ENCODE measurements at places on chromosomes 13 and 19.
A peak's percentile ranks its signal among the peaks of the same experiment; 100 is the strongest.

DNA sequence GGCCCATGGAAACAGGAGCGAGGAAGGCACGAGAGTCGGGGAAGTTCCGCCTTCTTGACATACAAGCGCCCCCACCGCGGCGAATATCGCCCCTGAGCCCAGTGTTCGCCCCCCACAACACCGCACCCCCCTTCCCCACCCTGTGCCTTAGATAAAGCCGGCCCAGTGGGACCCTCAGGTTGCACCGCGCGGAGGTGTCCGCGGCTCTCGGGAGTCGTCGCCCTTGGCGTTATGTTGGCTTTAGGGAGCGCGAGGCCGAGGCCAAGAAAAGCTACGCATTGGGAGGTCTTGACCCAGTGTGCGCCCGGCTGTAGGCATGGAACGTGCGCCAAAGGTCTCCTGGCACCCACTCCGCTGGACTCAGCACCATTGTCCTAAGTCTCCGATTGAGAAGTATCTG, 603 bp upstream of the ZNF132 start:
- peaks cover 15% of the 10 kb centered on the region for H3K4me1 ChIP-seq
- H3K36me3 ChIP-seq, result peaks cover 6% of the 10 kb centered on the region
- H3K4me3 ChIP-seq, result peak overlapping the region; percentile 45
- DNase-seq, result no peak

DNA sequence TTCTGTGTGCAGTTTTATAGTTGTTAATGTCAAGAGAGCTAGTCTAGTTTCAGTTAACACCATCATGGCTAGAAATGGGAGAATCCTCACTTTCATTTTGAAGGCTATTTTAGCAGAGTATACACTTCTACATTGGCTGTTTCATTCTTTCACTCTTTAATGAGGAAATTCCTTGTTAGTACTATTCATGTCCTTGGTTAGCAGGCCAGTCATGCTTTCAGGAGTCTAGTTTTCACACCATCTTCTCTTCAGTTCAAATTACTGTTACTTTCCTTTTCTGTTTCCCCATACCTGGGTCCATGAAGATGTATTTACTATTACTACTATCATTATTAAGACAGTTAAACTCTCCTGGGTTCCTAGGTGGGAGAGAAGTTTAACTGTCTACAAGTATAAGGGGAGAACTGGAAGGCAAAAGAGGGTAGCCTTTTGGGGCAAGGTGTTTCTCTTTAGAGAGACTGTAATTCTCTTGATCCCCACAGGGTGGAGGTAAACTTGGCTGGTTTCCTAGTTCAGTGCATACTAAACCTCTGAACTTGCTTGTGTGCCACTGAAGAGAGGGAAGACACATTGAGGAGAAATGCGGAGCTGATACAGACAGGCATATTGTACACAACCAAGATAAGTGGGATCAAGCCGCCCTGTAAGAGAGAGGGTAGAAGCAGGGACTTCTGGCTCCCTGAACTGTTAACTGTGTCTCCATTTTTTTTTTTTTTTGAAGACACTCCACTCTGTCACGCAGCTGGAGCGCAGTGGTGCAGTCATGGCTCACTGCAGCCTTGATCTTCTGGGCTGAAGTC, 41.3 kb upstream of the IGFL4 start:
- H3K36me3 ChIP-seq, result no peaks in the 10 kb centered on the region
- no peak overlapping the region for H3K27ac ChIP-seq
- peaks cover 14% of the 10 kb centered on the region for H3K27me3 ChIP-seq
- H3K4me1 ChIP-seq, result no peaks in the 10 kb centered on the region

DNA sequence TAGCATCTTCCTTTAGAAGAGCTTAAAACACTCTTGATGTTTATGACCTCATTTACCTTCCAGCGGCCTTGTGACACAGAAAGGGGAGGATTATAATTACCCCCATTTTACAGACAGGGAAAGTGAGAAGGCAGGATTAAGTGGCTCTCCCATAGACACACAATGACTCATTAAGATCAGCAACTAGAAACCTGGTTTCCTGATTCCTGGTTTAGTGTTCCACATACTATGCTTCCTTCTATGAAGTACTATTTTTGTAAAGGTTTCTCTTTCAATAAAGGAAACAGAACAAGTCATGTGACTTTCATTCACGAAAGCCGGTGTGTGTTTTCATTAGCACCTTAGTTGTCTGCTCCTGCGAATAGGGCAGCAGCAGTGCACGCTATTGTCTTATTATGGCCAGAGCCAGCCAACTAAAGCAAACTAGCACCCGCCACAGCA, 8.3 kb downstream of the IRS2 start:
- peak overlapping the region; percentile 11 for H3K27ac ChIP-seq
- H3K27me3 ChIP-seq, result no peaks in the 10 kb centered on the region
- peaks cover 48% of the 10 kb centered on the region for H3K4me1 ChIP-seq
- no peak for DNase-seq

GRCh38 chr19:6580313-6580712, 10.6 kb downstream of the CD70 start:
- H3K4me3 ChIP-seq, result no peak overlapping the region
- no peaks in the 10 kb centered on the region for H3K4me1 ChIP-seq
- H3K27me3 ChIP-seq, result peaks cover 3% of the 10 kb centered on the region
- H3K27ac ChIP-seq, result no peak overlapping the region

- no peak overlapping the region for H3K4me3 ChIP-seq
- no peaks in the 10 kb centered on the region for H3K4me1 ChIP-seq
- H3K27ac ChIP-seq, result no peak overlapping the region
- no peaks in the 10 kb centered on the region for H3K27me3 ChIP-seq
Observed at GRCh38 chr13:106393776-106394175, 141.7 kb downstream of the EFNB2 start.

DNA sequence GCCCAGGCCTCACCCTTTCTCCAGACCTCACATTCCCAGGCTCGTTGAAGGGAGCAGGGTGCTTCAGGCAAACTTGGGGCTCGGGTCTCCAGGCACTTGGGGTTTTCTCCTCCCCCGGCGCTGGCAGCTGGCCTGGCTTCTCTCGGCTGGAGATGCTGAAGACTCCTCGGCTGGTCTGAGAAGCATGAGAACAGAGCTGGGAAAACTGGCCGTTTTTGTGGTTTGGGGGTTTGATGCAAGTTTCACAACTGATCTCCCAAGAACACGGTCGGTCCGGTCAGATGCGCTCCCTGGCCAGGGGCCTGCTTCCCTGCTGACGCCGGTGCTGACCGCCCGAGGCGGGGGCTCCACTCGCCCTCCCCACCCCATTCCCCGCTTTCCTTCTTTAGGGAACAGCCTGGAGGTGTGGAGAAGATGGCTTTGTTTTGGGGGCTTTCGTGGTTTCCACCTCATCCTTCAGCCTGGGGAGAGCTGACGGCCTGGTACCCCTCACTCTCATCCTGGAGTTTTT, 35.3 kb downstream of the CEBPA start:
- H3K4me3 ChIP-seq, result no peak overlapping the region
- H3K36me3 ChIP-seq, result no peaks in the 10 kb centered on the region
- DNase-seq, result no peak
- no peaks in the 10 kb centered on the region for H3K27me3 ChIP-seq

GRCh38 chr13:94063096-94063495, 416.4 kb downstream of the DCT start:
- H3K27me3 ChIP-seq, result no peaks in the 10 kb centered on the region
- H3K36me3 ChIP-seq, result no peaks in the 10 kb centered on the region
- no peak overlapping the region for H3K4me3 ChIP-seq
- no peak for DNase-seq
- H3K27ac ChIP-seq, result no peak overlapping the region

GRCh38 chr13:33109801-33110200, 93.6 kb downstream of the KL start:
- H3K27me3 ChIP-seq, result no peaks in the 10 kb centered on the region
- H3K27ac ChIP-seq, result no peak overlapping the region
- H3K4me1 ChIP-seq, result peaks cover 30% of the 10 kb centered on the region
- no peaks in the 10 kb centered on the region for H3K36me3 ChIP-seq
- no peak for DNase-seq
- no peak overlapping the region for H3K4me3 ChIP-seq
